ENCODE measurements at places on chromosomes 7 and 10.

DNA sequence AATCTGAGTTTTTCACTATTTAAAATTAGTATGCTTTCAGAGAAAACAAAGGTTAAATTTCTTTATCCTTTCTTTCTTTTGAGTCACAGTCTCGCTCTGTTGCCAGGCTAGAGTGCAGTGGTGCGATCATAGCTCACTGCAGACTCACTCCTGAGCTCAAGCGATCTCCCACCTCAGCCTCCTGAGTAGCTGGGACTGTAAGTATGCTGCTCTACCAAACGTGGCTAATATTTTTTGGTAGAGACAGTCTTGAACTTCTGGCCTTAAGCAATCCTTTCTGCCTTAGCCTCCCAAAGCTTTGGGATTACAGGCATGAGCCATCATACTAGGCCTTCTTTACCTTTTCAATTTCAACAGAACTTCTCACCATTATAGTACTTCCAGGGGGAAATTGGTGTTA lies 113.7 kb downstream of the TRIM24 start:
- ATAC-seq, result no peak

DNA sequence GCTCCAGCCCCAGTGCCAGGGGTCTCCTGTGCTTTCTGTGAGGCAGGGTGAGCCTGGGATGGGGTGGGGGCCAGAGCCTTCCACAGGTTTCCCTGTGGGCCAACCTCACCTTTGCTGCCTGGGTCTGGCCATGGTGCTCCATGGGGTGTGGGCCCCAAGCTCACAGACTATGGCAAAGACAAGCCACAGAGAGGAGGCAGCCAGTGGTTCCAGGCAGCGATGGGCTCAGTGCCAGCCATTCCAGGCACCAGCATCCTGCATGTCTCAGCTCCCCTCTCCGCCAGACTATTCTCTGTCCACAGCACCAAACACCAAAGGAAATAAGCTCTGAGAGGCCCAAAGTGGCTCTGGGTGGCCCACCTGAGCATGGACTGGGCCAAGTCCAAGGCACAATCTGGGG lies 133.5 kb downstream of the PTPN20 start:
- ATAC-seq, result no peak

DNA sequence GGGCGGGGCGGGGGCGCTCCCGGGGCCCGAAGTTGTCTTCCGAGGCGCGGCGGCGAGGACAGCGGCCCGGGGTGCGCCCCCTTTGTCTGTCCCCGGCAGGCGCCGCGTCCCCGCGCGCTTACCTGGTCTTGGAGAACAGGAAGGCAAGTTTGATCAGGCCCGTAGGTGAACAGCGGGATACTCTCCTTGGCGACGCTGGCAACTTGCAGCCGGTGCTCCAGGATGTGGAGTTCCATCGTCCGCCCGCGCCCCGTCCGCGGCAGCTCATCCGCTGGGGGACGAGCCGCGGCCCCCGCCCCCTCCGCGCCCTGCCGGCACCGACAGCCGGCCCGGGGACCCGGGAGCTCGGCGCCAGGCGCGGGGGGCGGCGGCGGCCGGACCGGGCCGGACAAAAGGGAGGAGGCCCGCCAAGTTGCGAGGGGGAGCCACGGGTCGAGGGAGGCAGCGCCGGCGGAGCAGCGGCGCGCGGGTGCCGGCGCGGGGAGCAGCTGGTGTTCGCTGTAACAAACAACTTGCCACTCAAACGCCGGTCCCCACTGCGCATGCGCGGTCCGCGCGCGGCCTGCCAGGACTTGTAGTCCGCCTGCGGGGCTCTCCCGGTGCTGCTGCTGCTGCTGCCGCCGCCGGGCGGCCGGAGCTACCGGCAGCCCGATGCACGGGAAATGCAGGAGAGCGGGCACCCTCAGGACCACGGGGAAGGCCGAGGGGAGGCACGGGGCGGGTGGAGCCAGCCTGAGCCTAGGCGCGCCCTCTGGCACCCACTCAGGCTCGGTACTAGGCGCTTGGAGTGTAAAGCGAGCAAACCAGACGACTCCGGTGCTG lies 35.6 kb upstream of the SPDYE3 start:
- ATAC-seq, result peak; percentile 96

GRCh38 chr7:1193593-1194424 lies 33.8 kb upstream of the ZFAND2A start:
- ATAC-seq, result no peak

DNA sequence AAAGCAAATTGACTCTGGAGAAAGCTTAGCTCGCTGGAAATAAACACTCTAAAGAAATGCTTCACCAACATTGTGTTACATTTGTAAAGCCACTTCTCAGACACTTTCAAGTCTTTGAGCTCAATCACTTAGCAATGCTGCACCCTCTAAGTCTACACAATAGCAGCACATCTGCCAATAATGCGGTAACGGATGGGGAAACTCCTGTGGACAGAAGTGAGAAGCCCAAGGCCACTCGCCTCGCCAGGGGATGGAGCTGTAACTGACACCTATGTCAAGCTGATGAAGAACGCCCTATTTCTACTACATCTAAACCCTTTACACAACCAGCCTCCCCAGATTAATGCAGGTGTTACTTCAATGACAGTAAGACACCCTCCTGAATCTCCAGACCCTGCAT lies 167.7 kb downstream of the SFMBT2 start:
- no peak for ATAC-seq

DNA sequence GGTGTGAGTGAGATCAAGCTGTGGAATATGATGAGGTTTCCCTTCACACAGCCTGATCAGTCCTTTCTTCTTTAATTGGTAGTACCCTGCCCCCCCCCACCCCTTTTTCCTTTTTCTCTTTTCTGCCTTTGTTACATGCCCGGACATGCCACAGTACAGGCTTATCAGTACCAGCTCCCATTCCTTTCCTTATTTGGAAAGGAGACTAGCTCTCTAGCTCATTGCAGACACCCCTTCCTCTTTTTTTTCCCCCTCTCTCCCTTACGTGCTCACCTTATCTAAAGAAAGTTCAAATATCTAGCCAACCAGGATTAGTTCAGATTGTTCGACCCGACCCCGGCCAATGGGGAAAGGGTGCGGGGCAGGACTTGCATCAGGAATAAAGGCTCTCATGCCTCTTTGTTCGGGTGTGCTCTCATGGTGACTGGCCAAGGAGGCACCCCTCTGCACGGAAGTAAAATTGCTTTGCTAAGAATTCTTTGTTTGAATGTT lies 230.4 kb downstream of the ACTR3B start:
- no peak for ATAC-seq

DNA sequence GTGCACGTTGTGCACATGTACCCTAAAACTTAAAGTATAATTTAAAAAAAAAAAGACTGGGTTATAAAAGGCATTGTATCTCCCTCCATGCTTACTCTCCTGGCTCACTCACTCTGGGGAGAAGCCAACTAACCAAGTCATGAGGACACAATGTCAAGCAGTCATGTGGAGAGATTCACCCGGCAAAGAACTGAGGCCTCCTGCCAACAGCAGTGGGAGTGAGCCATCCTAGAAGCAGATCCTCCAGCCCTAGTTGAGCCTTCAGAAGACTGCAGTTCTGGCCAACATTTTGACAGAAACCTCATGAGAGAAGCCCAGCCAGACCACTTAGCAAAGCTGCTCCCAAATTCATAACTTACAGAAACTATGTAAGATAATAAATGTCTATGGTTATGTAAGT lies 521.7 kb upstream of the FZD8 start:
- ATAC-seq, result no peak

DNA sequence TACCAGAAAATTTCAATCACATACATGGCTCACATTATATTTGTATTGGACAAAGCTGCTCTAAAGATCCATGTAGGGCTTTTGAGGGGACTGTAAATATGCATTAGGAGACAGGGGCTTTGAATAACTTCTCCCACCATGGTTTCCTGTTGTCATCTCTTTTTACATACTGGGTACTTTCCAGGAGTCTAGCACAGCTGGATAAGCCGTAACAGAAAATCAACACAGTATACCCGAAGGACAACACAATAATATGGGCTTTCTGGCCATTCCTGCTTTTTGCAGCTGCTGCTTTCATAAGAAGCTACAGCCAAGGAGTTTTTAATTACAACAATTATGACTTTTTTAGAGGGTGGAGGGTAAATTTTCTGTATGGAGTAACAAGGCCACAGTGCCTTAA lies 63.4 kb upstream of the SRPK2 start:
- no peak for ATAC-seq

DNA sequence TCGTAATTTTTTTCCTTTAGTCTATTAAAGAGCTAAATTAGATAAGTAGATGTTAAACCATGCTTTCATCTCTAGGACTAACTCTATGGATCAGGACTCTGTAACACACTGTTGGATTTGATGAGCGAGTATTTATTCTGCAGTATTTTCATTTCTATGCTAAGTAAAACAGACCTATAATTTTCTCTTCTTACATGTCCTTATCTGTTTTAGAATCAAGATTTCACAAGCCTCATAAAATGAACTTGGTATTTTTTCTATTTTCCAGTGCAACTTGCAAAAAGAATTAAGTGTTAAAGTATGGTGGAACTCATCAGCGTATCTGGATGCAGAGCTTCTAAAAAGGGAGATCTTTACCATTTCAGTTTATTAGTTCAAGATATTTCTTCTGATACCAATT lies 2.4 kb downstream of the CACUL1 start:
- ATAC-seq, result no peak

DNA sequence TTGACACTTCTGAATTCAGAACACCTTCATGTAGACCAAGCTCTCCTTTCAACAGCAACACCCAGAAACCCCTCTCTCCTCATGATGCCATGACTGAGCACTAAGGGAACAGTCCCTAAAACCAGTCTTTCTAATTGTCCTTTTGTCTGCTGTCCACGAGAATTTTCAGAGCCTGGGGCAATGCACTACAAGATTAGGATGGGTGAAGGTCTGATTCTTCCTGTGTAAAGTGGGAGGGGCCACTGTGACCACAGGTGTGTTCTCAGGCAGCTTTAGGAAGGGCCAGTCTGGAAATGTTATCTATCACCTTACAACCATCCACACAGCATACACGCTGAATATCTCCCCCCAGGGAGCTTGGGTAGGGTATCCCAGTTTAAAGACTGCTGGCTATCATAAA lies 7.9 kb downstream of the PAXIP1 start:
- no peak for ATAC-seq

DNA sequence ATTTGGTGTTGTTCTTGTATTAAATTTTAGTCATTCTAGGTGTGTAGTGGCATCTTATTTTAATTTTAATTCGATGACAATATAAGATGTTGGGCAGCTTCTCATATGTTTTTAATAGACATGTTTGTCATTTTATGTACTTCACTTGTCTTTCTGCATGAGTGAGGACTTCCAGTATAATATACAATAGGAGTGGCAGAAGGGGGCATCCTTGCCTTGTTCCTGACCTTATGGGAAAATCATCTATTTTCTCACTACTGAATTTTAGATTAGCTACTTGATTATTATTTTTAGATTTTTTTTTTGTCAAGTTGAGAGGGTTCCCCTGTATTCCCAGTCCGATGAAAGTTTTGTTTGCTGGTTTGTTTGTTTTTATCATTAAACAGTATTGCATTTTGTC lies 495.2 kb upstream of the GRM3 start:
- no peak for ATAC-seq

DNA sequence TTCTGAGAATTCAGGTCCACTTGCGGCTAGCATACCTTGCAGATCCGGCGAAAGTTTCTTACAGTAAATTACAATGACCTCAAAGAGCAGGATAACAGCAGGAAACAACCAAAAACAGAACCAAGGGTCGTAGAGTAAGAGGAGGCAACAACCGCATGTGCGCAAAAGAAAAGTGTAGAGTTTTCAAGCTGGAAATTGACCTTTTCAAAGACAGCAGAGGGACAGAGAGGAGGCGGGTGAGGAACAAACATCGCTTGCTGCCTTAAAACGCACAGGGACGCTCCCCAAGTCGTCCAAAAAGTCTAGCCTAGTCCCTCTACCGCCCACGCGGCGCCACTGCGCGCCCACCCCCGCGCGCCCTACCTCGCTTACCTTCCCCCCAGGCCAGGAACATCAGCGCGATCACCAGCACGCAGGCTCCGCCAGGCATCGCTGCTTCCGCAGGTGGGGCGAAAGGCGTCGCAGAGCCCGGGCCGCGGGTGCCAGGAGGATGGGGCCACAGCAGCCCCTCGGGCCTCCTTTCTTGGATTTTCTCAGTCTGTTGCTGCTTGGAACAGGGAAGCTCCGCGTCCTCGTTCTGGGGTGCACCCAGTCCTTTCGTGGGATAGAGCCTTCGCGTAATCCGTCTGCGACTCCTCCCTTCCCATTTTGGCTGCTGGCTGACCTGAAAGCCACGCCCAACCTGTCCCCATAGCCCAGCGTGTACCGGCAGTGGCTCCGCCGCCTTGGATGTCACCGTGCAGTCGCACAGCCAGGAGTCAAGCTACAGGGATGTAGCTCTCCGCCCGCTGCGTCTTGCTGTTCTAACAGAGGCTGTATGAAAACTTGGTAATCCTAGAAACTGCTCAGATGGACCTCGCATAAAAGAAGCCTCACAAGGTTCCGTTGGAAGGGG lies at the start of gene VWDE:
Gene VWDE, minus strand, starts transcription at position 579 of the 895 bp plus-strand sequence. Its CDS starts 149 bp downstream, at position 430.
- ATAC-seq, result peak; percentile 70

GRCh38 chr10:32210306-32211045 lies 136.5 kb downstream of the EPC1 start:
- ATAC-seq, result no peak

DNA sequence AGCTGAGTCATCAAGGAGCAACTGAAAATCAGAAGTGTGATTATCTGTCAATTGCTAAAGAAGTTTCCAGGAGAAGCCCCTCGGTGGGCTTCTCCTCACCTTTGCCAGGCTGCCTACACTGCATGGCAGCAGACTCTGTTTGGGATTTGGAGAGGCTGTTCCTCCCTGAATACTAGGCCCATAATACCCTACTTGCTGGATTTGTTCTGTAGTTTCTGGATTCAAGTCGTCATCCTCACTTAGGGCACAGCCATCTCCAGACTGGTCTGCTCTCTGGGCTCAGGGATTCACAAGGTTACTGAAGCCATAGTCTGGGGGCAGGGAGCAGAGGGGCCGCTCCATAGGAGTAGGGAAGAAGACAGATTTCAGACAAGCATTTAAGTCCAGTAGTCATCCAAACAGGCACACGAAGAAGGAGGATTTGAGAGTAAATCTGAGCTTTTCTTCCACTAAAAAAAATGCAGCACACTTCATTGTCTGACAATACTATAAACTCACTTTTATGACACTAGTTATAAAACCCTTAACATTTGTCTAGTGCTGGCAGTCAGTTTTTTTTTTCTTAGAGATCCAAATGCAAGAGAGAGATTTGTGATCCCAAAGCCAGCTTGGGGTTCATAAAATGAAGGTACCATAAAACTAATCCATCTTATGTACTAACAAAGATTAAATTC lies 723.3 kb downstream of the GRID1 start:
- no peak for ATAC-seq

GRCh38 chr7:103048833-103049232 lies 25.8 kb downstream of the FBXL13 start:
- no peak for ATAC-seq

GRCh38 chr10:24674892-24675632 lies 48.6 kb downstream of the ARHGAP21 start:
- ATAC-seq, result no peak

GRCh38 chr10:43396928-43397624 lies 11.9 kb downstream of the HNRNPF start:
- peak; percentile 93 for ATAC-seq

DNA sequence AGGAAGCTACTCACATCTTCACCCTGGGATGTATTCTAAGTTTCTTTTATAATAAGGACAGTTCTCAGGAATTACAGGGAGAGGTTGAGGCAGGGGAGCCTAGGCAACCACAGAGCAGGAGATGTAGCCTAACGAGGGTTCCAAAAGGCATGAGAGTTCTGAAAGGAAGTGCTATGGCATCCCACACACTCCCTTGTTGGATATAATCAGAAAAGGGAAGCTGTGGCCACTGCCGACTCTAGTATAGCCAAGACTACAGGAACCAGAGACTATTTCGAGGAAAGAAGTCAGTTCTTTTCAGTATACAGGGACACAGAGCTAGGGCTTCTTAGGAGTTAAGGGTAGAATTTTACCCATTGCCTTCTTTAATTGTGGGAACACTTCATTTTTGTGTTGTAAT lies 11.0 kb downstream of the PRR15 start:
- no peak for ATAC-seq
